HuH-7 (cell line): ENCODE measurements at places on chromosomes 11 and 22.

- DNase-seq, result no peak
These were observed 20.4 kb upstream of the EMSY start for GRCh38 chr11:76424379-76424778.

- no peak for DNase-seq
These were observed 1840.1 kb upstream of the RAG2 start for GRCh38 chr11:38438091-38438490.

DNA sequence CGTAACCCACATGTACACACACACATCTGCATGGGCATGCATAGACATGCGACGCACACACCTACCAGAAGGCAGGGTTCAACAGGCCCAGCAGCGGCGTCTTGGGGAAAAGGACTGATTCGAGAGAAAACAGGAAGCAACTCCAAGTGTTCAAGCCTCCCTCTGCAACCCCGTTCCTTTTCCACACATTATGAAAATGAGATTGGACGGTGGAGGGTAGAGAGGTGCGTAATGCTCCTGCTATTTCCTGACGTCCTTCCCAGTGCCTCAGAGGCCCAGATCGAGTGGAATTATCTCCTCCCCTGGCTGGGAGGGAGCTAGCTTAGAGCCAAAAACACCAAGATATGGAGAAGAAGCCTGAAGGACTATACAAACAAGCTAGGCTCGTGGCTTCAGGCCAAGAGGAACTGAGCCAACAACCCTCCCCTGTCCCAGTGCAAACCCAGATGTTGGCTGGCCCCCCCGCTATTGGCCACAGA lies 289.2 kb downstream of the MN1 start:
- DNase-seq, result no peak

GRCh38 chr22:25156736-25157135 lies 42.9 kb upstream of the CRYBB3 start:
- DNase-seq, result no peak

GRCh38 chr11:68927280-68928135 lies 23.8 kb downstream of the IGHMBP2 start:
- DNase-seq, result no peak

DNA sequence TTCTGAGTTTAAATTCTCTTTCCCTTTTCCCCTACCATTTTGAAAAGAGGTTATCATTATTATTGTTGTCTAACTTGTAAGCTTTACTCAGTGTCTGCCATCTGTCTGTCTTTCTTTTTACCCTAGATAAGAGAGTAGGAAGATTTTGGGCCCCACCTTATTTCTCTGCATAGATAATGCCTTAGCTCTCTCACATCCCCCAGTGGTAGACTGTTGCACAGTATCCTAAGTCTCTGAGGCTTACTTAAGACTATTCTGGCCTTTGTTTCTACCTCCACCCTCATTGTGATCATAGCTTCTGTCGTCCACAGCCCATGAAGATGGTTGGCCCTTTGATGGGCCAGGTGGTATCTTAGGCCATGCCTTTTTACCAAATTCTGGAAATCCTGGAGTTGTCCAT lies 3.6 kb upstream of the OR51L1 start:
- no peak for DNase-seq

- DNase-seq, result no peak
These were observed 52.5 kb downstream of the TRIM44 start for GRCh38 chr11:35714882-35715627.
